Activated naive CD8-positive, alpha-beta T cell treated with anti-CD3 and anti-CD28 coated beads for 36 hours (primary cell): ENCODE measurements at places on chromosomes 16 and 17. TPM values are rescaled to one million over a fixed set of nuclear protein-coding genes. Genes with fewer than 3 reads are reported as not detected.

The MYH10 gene
- total RNA-seq, result 22.3 TPM

The PRAC1 gene
- not detected for total RNA-seq

The PIK3R6 gene
- total RNA-seq, result 0.88 TPM

The ADAM11 gene
- total RNA-seq, result 0.10 TPM

The TERB1 gene
- not detected for total RNA-seq

The SDR42E1 gene
- 11.4 TPM for total RNA-seq

The TMEM204 gene
- total RNA-seq, result 21.2 TPM

The TM4SF5 gene
- not detected for total RNA-seq

The KRTAP4-7 gene
- not detected for total RNA-seq

The CIBAR2 gene
- not detected for total RNA-seq

The REXO5 gene
- total RNA-seq, result 14.4 TPM

The NPIPA3 gene
- total RNA-seq, result not detected

The BEAN1 gene
- not detected for total RNA-seq

The MRPL45 gene
- total RNA-seq, result 69.7 TPM

The CES1 gene
- not detected for total RNA-seq

The CD300H gene
- total RNA-seq, result not detected

The PRPSAP1 gene
- 30.9 TPM for total RNA-seq

The UNC13D gene
- total RNA-seq, result 156 TPM

The TNFSF12 gene
- total RNA-seq, result 11.6 TPM

The MYO15A gene
- total RNA-seq, result 0.68 TPM

The TNS4 gene
- 7.6 TPM for total RNA-seq

The MAP2K4 gene
- 43.6 TPM for total RNA-seq

The CCL23 gene
- total RNA-seq, result not detected

The DBNDD1 gene
- total RNA-seq, result 1.0 TPM

The EFNB3 gene
- total RNA-seq, result not detected
